ENCODE measurements at places on chromosomes 1 and 21. TPM values are rescaled to one million over a fixed set of nuclear protein-coding genes. Genes with fewer than 3 reads are reported as not detected.

- no peak overlapping the region for H3K27ac ChIP-seq
- H3K36me3 ChIP-seq, result peaks cover 2% of the 10 kb centered on the region
- H3K4me1 ChIP-seq, result peaks cover 15% of the 10 kb centered on the region
- DNase-seq, result no peak
Observed at GRCh38 chr21:35298757-35299156, 249.7 kb upstream of the RUNX1 start.

The CCDC181 gene
- 0.62 TPM for total RNA-seq

- DNase-seq, result no peak
- H3K27me3 ChIP-seq, result peaks cover 35% of the 10 kb centered on the region
- no peak overlapping the region for H3K27ac ChIP-seq
- H3K36me3 ChIP-seq, result no peaks in the 10 kb centered on the region
Observed at GRCh38 chr1:31772669-31773248, 8.6 kb upstream of the ADGRB2 start.

DNA sequence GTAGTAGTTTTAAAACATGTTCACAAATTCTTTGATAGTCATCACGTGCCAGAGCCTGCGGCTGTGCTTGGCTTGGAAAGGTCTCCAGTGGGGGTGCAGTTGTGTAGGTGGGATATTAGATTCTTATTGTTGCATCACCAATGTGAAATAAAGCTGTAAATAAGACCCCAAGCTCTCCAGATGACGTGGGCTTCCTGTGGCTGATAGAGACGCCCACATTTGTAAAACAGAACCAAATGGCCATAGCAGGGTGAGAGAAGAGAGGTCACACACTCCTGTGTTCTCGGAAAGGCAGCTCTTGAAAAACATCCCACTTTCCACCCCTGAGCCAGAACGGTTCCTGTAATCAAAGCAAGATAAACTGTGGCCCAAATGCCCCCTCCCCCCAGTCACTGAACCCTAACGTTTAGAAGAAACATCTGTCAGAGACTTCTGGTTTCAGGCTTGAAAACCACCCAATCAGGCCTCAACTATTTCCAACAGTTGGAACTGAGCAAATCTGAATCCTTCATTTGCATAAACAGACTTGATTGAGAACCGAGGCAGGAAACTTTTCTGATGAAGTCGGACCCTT lies 6.6 kb upstream of the NTPCR start:
- H3K27me3 ChIP-seq, result peaks cover 4% of the 10 kb centered on the region
- peak overlapping the region; percentile 94 for H3K27ac ChIP-seq
- peaks cover 8% of the 10 kb centered on the region for H3K36me3 ChIP-seq
- DNase-seq, result peak; percentile 54
- no peak overlapping the region for H3K4me3 ChIP-seq
